ENCODE measurements at places on chromosomes 1 and 21. TPM values are rescaled to one million over a fixed set of nuclear protein-coding genes. Genes with fewer than 3 reads are reported as not detected.

DNA sequence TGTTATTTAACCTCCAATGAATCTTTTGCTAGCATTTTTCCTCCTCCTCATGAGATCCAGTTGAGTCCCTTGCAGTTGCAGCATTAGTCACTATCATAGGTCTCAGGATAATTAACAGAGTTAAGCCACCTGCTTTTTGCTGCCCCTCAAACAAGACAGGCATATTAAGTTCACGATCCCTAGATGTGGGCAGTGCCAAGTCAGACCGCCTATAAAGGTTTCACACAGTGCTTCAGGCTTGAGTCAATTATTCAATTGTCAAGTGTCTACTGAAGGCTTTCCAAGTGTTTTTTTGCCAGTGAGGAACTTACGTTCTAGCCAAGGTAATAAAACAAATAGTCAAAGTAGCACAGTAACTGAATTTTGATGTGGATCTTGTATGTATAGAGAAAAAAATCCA lies 175.0 kb downstream of the DAB1 start:
- peaks cover 2% of the 10 kb centered on the region for H3K27me3 ChIP-seq
- no peak for DNase-seq
- H3K4me1 ChIP-seq = no peaks in the 10 kb centered on the region
- H3K27ac ChIP-seq = no peak overlapping the region
- no peaks in the 10 kb centered on the region for H3K36me3 ChIP-seq

GRCh38 chr1:244052016-244052727 lies 1.1 kb downstream of the ZBTB18 start:
- H3K27me3 ChIP-seq = no peaks in the 10 kb centered on the region
- peaks cover 37% of the 10 kb centered on the region for H3K4me1 ChIP-seq
- H3K4me3 ChIP-seq = no peak overlapping the region

Gene ADGRL4
- not detected for total RNA-seq

Gene TAF5L
- total RNA-seq = 19.5 TPM

DNA sequence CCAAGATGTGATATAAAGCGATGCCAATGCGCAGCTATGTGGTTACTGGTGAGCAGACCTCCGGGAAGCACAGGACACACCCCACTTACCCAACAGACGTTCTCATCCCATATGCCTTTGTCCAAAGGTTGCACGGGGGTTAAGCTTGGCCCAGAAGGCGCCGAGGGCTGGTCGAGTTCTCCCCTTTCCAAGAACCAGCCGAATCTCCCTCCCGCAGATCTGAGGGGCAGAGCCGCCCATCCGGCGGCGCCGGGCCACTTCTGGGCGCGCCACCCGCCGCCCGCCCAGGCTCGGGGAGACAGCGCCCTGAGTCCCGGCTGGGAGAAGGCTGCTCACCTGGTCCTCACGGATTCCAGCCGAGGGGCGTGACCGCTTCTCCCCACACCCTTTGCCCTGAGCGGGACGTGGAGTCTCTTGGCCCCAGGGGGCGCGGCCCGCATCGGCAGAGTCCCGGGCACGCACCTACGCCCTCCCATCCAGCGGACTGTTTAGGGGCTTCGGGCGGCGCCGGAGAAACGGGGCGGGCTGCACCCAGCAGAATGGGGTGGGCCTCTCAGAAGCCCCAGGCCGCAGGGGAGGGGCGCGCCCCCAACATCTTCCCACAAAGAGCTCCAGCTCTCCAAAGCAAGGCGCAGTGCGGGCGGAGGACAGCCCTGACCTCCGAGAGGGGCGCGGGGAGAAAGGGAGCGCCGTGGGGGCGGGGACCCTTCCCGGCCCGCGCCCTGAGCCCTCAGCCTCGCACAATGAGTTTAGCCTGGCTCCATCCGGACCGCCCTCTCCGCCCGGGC lies 615 bp downstream of the GPR161 start:
- no peak overlapping the region for H3K27ac ChIP-seq
- H3K4me3 ChIP-seq = peak overlapping the region; percentile 70
- peaks cover 39% of the 10 kb centered on the region for H3K27me3 ChIP-seq
- peaks cover 17% of the 10 kb centered on the region for H3K4me1 ChIP-seq
- no peaks in the 10 kb centered on the region for H3K36me3 ChIP-seq

Gene LCE3E
- not detected for total RNA-seq

Gene LCE2A
- total RNA-seq = not detected

- no peak overlapping the region for H3K4me3 ChIP-seq
- H3K36me3 ChIP-seq = no peaks in the 10 kb centered on the region
- peaks cover 14% of the 10 kb centered on the region for H3K27me3 ChIP-seq
- H3K27ac ChIP-seq = no peak overlapping the region
Measured at GRCh38 chr1:162087111-162087510, 17.6 kb downstream of the NOS1AP start.

GRCh38 chr1:61270761-61271411 lies 188.5 kb downstream of the NFIA start:
- H3K4me1 ChIP-seq = peaks cover 18% of the 10 kb centered on the region
- no peaks in the 10 kb centered on the region for H3K27me3 ChIP-seq
- no peak overlapping the region for H3K4me3 ChIP-seq
- no peak for DNase-seq

GRCh38 chr1:52523376-52523775 lies 29.5 kb downstream of the TUT4 start:
- no peaks in the 10 kb centered on the region for H3K27me3 ChIP-seq
- peaks cover 26% of the 10 kb centered on the region for H3K4me1 ChIP-seq
- peaks cover 30% of the 10 kb centered on the region for H3K36me3 ChIP-seq
- DNase-seq = peak; percentile 43
- no peak overlapping the region for H3K27ac ChIP-seq

Gene CRYAA
- not detected for total RNA-seq

- DNase-seq = no peak
- H3K36me3 ChIP-seq = peaks cover 25% of the 10 kb centered on the region
- H3K4me1 ChIP-seq = peaks cover 8% of the 10 kb centered on the region
- no peaks in the 10 kb centered on the region for H3K27me3 ChIP-seq
- no peak overlapping the region for H3K4me3 ChIP-seq
Measured at GRCh38 chr1:12486401-12487005, 131.5 kb downstream of the DHRS3 start.

DNA sequence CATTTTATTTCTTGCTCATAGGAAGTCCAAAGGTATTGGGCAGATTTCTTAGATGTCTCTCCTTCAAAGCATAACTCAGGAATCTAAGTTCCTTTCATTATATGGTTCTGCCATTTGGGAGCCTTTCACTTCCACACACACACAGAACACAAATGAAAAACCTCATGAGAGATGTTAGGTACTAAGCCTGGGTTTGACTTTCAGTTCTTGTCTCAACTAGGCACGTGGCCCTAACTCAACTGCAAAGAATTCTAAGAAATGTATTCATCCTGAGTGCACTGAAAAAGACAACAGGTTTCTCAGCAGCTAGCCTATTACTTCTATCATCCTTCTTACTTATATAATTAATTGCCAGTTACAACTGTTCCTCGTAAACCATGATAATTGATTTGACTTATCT lies 190.0 kb upstream of the SAMSN1 start:
- H3K27me3 ChIP-seq = no peaks in the 10 kb centered on the region
- no peaks in the 10 kb centered on the region for H3K36me3 ChIP-seq
- no peak overlapping the region for H3K4me3 ChIP-seq

Gene SAMD13
- 1.2 TPM for total RNA-seq

DNA sequence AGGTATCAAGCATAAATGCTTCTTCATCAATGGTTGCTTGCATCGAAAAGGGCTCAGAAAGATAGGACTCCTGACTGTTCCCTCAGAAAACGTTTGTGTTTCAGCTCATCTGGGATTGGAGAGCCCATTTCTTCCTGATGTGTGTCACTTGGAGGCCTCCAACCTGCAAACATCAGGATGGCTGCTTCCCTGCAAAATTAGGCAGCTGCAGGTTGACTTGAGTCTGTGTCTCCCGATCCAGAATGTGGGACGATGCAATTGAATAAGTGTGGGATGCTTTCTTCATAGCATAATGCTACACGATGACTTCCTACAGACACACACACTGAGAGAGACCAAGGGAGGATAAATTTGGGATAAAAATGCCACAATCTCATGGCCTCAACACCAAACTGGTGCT lies 42.2 kb downstream of the OLIG1 start:
- no peak for DNase-seq
- H3K27ac ChIP-seq = no peak overlapping the region
- H3K4me1 ChIP-seq = peaks cover 20% of the 10 kb centered on the region
- no peaks in the 10 kb centered on the region for H3K36me3 ChIP-seq
- H3K27me3 ChIP-seq = peaks cover 28% of the 10 kb centered on the region

Gene SLC16A4
- total RNA-seq = 0.51 TPM

DNA sequence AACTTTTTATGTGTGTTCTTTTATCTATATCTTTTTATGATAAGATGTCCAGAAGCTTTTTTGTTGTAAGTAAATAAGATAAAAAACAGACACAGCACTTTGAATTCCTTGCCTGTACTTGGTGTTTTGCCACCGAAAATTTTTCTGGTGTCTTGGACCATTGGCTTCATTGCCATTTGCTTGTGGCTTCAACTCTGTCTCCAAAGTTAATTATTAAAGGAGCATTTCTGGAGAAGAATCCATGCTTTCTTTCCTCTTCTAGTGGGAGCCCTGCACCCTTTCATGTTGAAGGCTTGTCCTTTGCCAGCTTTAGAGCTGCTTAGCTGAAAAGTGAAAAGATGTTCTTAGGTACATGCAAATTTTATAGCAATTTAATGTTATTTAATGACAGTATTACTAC lies 112.2 kb downstream of the DYRK1A start:
- H3K4me1 ChIP-seq = peaks cover 36% of the 10 kb centered on the region
- no peak overlapping the region for H3K4me3 ChIP-seq
- no peak overlapping the region for H3K27ac ChIP-seq
- H3K27me3 ChIP-seq = no peaks in the 10 kb centered on the region
- DNase-seq = no peak
- peaks cover 17% of the 10 kb centered on the region for H3K36me3 ChIP-seq

DNA sequence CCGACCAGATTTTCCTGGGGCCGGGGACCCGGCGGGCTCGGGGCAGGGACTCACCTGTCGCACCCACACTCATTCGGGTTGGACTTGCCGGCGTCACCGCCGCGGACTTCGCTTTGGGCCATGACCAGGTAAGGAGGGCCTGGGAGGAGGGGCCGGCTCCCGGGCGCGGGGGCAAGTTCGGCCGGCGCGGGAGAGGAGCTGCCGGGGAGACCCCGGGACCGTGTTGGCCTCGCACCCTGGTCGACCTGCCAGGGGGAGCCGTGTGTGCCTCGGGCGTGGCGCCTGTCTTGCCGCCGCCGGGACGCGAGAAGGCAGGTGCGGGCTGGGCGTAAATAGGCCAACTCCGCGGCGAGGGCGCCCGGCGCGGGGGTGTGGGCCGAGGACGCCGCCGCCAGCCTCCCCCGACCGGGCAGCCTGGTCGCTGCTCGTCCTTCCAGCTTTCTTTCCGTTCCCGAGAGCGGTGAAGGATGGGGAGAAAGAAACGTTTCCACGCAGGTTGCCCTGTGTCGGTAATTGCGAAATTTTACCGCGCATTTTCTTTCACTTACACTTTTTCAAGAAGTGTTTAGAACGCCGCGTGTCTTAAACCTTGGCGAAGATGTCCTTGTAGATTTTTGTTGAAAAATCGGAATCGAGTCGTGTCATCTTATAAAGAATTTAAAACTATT lies 558 bp downstream of the USP1 start:
- peak overlapping the region; percentile 92 for H3K4me3 ChIP-seq
- peak; percentile 45 for DNase-seq
- peaks cover 19% of the 10 kb centered on the region for H3K4me1 ChIP-seq
- H3K27me3 ChIP-seq = no peaks in the 10 kb centered on the region
- H3K27ac ChIP-seq = peak overlapping the region; percentile 99

DNA sequence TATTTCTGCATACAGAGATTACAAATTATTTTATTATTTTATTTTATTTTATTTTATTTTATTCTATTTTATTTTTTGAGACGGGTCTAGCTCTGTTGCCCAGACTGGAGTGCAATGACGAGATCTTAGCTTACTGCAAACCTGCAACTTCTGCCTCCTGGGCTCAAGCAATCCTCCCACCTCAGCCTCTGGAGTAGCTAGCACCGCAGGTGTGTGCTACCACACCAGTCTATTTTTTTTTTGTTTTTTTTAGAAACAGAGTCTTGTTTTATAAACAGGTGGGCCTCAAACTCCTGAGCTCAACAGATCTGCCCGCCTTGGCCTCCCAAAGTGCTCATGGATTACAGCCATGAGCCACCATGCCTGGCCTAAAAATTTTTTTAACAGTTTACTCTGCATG lies 88.1 kb downstream of the PCP4 start:
- H3K36me3 ChIP-seq = no peaks in the 10 kb centered on the region
- no peak for DNase-seq
- H3K4me3 ChIP-seq = no peak overlapping the region
- H3K4me1 ChIP-seq = no peaks in the 10 kb centered on the region
- no peak overlapping the region for H3K27ac ChIP-seq

GRCh38 chr1:21628798-21629393 lies 40.3 kb downstream of the RAP1GAP start:
- H3K27me3 ChIP-seq = peaks cover under 1% of the 10 kb centered on the region
- no peak overlapping the region for H3K4me3 ChIP-seq
- no peaks in the 10 kb centered on the region for H3K4me1 ChIP-seq
- no peak for DNase-seq

Gene SLC25A34
- 0.56 TPM for total RNA-seq

Gene DENND2C
- total RNA-seq = 0.99 TPM

DNA sequence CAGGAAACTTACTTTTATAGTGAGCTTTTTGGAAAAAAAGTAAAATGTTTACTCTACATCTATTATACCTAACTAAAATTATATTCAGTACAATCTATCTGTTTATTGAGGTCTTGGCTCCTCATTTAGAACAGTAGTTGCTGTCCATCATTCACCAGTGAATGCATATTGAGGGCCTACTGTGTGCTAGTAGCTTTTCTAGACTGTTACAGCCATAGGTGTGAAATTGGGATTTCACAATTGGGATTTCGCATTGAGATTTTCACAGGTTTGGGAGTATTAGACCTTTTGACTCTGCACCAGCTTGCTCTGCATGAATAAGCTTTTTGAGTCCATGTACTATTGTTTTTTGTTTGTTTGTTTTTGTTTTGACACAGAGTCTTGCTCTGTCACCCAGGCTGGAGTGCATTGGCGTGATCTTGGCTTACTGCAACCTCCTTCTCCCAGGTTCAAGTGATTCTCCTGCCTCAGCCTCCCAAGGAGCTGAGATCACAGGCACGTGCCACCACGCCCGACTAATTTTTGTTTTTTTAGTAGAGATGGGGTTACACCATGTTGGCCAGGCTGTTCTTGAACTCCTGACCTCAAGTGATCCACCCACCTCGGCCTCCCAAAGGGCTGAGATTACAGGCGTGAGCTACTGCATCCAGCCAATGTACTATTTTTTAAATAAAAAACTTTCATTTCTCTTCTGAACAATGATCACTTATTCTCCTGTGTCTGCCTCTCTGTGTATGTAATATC lies 47.2 kb upstream of the ERRFI1 start:
- H3K4me3 ChIP-seq = no peak overlapping the region
- peaks cover 5% of the 10 kb centered on the region for H3K27me3 ChIP-seq
- no peak overlapping the region for H3K27ac ChIP-seq

GRCh38 chr1:57986432-57986831 lies 560.1 kb downstream of the OMA1 start:
- no peaks in the 10 kb centered on the region for H3K36me3 ChIP-seq
- no peak overlapping the region for H3K27ac ChIP-seq
- peaks cover 5% of the 10 kb centered on the region for H3K27me3 ChIP-seq

GRCh38 chr1:182246783-182247182 lies 144.8 kb downstream of the GLUL start:
- peaks cover 9% of the 10 kb centered on the region for H3K4me1 ChIP-seq
- no peak overlapping the region for H3K4me3 ChIP-seq
- H3K27ac ChIP-seq = no peak overlapping the region
- no peaks in the 10 kb centered on the region for H3K27me3 ChIP-seq

All from activated CD8-positive, alpha-beta T cell treated with anti-CD3 and anti-CD28 coated beads for 36 hours (primary cell).